ENCODE measurements at places on chromosomes 1 and 21. TPM values are rescaled to one million over a fixed set of nuclear protein-coding genes. Genes with fewer than 3 reads are reported as not detected.

DNA sequence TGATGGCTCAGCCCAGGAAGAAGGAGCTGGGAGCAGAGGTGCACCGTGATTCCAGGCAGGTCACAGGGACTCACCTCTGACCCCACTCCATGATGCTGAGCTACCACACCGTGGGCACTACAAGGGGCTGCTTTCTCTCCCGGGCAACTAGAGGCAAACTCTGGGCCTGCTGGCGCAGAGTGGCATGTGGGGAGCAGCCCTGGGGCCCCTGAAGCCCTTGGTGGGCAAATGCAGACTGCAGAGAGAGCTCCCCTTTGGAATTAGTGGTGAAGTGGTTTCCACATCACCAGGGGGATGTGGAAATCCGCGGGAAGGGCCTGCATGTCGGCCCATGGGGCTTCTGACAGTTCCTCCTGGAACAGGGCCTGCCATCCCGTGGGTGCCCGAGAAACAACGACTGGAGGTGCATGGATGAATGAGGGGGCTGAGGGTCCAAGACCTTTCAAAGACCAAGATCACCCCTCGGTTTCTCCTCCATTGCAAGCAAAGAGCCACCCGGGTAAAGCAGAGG lies 11.8 kb upstream of the MMEL1 start:
- DNase-seq, result peak; percentile 14

- DNase-seq, result no peak
Measured at GRCh38 chr1:32933742-32934322, 30.8 kb downstream of the RNF19B start.

The PKP1 gene
- not detected for total RNA-seq

The CHIA gene
- total RNA-seq, result not detected

The ACOT7 gene
- 10.5 TPM for total RNA-seq

DNA sequence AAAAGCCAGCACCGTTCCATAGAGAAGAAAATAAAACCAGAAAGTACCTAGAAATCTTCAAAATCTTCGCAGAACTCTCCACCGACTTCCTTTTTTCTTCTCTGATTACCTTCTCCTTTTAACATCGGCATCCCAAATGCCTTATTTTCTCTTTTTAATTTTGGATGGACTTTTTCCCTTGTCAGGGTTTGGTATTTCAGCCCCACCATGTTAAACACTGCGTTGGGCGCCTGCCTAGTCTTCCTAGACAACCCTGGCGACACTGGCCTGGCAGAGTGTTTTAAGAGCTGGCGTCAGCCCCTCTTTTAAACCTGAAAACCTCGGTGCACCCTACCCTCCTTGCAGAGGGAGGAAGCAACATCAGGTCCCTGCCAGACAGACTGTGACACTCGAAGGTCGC lies 66.0 kb upstream of the EFHD2 start:
- DNase-seq, result peak; percentile 88

DNA sequence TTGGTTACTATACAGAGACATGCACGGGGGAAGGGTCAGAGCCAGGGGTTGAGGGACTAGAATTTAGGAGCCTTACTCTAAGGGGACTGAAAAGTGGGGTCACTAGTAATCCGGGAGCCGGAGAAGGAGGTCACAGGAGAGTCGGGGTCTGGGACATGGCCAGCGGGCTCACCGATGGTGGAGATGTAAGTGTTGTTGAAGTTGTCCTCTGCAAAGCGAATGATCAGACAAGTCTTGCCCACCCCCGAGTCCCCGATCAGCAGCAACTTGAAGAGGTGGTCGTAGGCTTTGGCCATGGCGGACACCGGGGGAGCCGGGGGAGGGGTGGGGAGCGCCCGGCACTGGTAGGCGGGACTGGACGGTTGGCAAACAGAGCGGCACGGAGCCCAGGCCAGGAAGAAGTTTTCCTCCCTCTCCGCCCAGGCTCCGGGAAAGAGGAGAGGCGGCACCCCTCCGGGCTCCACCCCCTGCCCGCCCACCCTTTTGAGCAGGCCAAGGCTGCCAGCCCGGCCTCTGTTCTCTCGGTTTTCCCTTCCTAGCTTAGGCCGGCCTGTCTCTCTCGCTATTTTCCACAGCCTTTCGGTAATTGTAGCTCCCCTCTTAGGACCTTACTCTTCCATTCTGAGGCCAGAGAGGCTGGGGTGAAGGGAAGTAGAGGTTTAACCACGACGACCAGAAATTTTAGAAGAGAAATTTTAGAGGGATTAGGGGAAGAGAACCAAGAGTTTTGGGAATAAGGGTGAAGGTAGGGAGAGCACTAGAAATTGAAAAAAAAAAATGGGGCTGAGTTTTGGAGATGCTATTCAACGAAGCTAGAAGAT lies at the start of gene RAB13:
Gene RAB13, minus strand, starts transcription at position 399 of the 821 bp plus-strand sequence. Its CDS starts 103 bp downstream, at position 296.
- peak; percentile 91 for DNase-seq

DNA sequence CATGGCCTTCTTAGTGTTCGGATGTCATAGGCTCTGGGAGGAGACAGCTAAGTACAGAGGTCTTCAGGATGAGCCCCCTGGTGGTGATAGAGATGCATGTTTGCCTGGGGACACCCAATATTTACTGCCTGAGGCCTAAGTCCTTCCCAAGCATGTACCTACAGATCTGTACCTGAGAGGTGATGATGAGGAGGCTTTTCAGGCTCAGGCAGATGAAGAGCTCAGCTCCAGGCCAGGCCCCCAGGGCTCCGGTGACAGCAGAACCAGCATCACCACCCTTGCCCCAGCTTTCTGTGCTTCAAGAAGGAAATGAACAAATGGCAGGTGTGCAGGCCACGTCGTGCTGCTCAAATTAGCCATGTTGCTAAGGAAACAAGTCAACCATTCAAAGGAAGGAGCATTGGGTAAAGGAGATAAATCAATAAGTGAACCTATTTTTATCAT lies 21.1 kb downstream of the CACNA1E start:
- no peak for DNase-seq

- no peak for DNase-seq
Measured at GRCh38 chr1:6800745-6801144, 15.5 kb downstream of the CAMTA1 start.

DNA sequence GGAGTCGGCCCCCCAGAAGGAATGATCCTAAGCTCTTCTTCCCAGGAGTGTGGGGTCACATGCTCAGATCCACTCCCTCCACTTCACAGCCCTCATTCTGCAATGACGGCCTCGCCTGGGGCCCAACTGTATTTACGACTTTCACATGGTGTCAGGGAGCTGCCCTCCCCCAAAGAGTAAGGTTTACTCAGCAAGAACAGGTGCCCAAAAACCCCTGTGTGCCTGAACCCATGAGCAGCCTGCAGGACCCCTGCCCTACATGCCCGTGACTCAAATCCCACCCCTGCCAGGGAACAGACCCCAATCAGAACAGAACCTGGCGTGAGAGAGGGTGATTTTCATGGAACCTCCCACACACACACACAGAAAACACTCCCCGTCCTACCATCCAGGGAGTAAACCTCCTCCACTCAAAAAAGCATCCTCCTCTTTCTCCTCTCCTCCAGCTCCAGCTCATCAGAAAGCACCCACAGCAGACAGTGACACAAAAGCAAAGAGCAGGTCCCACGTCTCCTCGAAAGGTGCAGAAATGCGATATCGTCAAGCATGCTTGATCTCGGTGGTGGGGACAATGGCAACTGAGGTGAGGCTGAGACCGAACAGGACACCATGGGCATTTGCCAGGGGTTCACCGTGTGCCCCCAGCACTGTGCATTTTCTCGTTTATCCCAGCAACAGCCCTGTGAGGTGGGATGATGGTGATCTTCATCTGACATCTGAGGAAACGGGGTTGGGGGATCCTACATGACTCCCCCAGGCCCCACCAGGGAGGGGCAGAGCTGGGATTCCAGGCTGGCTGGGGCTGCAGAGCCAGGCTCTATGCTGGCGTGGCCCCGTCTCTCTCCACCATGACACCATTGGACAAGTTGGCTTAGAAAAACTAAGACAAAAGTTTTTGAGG lies 397.9 kb downstream of the NPHP4 start:
- DNase-seq, result no peak

DNA sequence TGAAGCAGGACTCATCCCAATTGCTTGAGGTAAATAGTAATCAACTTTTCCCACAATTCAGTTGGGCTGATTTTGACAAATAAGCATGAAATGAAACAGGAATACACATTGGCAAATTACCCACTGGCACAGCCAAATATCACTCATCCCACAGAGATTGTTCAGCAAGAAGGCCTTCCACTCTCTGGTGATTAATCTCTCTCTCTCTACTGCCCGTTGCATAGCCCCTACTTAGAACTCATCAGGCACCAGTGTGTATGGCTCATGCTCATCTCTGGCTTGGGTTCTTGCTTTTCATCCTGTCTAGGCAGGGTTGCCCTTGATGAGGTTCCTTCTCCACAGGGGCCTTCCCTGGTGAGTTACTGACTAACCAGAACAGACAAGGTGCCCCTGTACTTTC lies 1.1 kb downstream of the BSDC1 start:
- DNase-seq, result no peak

GRCh38 chr21:42531771-42532170 lies 18.1 kb downstream of the SLC37A1 start:
- no peak for DNase-seq

The SYTL1 gene
- total RNA-seq, result 0.23 TPM

The ETV3L gene
- not detected for total RNA-seq

DNA sequence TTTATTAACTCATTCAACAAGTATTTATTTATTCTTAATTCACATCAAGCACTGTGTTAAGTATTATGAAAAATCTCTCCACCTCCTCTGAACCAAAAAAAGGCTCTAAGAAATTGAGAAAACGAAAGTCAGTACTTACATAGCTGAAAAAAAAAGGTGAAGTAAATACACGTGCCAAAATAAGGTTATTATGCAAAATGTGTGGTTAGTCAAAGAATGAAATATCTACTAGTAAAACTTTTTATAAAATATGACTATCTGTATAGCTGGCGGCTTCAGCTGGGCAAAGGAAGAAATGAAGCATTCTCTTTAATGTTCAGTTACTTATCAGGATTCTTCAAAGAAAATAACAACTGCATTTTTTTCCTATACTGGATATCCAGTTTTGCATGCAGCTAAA lies 35.5 kb upstream of the ASPM start:
- no peak for DNase-seq

DNA sequence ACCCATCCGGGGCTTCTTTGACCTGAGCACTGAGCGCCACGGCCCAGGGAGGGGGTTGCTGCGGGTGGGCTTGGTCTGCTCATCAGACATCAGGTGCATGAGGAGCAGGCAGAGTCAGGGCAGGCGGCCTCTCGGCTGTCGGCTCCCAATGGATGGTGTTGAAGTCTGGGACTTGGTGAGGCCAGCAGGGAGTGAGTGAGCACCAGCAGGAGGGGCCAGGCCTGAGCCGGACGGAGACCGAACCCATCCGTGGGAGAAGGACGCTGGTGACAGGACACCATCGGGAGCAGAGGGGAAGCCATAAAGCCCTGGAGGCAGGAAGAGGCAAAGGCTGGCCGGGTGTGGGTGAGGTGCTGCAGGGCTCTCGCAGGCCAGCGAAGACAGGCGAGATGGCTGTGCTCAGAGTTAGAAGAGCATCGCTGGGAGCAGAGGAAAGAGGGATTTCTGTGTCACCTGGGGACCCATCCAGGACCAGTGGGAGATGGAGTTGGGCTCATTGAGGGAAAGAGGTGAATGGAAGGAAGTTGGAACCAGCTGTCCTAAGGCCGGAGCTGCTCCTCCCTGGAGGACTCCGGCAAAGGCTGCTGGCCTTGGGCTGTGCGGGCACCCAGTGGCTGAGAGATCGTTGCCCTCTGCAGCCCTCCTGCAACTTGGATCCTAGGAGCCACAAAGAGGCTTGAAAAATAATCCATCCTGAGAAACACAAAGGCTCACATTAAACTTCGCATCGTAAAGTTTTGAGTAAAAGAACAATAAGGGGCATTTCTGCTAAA lies 49.9 kb downstream of the PDE9A start:
- no peak for DNase-seq

The COPA gene
- 87.5 TPM for total RNA-seq

DNA sequence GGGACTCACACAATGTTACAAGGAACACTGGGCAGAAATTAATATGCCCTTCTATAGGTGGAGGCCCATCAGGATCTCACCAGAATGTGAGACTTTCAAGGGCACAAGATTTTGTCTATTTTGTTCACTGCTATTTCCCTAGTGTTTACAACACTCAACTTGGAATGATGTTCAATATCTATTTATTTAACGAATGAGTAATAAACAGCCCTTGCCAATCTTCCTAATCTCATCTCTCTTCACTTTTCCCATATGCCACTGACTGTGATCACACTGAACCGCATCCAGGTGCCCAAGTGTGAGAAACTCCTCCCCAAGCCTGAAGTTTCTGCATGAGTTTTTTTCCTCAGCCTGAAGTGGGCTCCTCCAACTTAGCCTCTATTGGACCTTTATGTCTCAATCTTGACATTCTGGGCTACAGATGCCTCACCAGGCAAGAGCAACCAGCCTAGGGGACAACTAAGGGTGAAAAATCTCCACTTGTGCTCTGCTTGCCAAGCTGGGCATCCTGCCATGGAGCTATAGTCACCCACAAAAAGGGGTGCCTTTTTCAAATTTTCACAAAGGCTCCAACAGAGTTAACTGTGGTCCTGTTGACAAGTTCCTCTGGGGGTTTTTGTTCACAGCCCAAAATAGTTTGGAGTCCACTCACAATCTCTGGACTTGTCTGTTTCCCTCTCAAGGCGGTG lies 105.6 kb downstream of the PLPP3 start:
- no peak for DNase-seq

DNA sequence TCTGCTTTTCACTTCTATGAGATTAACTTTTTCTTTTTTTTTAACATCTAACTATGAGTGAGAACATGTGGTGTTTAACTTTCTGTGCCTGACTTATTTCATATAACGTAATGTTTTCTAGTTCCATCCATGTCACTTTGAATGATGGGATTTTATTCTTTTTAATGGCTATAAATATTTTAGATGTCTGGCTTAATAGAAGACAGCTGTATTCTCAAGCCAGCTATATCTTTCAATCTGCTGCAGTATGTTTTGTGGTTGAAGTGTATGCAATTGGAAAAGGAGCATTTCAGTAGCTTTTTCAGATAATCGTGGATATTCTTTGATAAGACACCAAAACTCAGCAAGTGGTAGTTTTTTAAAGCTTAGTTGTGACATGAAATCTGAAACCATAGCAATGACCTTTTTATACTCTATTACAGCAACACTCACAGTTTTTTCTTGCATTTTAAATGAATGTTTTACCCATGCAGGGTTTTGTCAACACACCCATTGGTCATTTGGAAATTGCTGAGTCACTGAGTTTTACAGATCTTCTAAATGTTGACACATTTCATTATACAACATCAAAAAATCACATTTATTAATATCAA lies 5.7 kb upstream of the SVBP start:
- no peak for DNase-seq

The VHLL gene
- not detected for total RNA-seq

The PRR9 gene
- not detected for total RNA-seq

The B3GALT5 gene
- 0.71 TPM for total RNA-seq

- no peak for DNase-seq
Measured at GRCh38 chr1:242710286-242710685, 185.8 kb upstream of the PLD5 start.

- no peak for DNase-seq
Measured at GRCh38 chr1:232062967-232063366, 436.4 kb downstream of the DISC1 start.

Measured in heart left ventricle (tissue), 16 donors.